ENCODE measurements at places on chromosomes 1 and 21.

- peak; percentile 49 for DNase-seq
Observed at GRCh38 chr1:2412773-2413494, 570 bp upstream of the PEX10 start.

GRCh38 chr1:196779093-196779492 is 4.5 kb downstream of the CFHR3 start:
- DNase-seq = no peak

- no peak for DNase-seq
Observed at GRCh38 chr1:26536521-26536920, 7.0 kb downstream of the RPS6KA1 start.

DNA sequence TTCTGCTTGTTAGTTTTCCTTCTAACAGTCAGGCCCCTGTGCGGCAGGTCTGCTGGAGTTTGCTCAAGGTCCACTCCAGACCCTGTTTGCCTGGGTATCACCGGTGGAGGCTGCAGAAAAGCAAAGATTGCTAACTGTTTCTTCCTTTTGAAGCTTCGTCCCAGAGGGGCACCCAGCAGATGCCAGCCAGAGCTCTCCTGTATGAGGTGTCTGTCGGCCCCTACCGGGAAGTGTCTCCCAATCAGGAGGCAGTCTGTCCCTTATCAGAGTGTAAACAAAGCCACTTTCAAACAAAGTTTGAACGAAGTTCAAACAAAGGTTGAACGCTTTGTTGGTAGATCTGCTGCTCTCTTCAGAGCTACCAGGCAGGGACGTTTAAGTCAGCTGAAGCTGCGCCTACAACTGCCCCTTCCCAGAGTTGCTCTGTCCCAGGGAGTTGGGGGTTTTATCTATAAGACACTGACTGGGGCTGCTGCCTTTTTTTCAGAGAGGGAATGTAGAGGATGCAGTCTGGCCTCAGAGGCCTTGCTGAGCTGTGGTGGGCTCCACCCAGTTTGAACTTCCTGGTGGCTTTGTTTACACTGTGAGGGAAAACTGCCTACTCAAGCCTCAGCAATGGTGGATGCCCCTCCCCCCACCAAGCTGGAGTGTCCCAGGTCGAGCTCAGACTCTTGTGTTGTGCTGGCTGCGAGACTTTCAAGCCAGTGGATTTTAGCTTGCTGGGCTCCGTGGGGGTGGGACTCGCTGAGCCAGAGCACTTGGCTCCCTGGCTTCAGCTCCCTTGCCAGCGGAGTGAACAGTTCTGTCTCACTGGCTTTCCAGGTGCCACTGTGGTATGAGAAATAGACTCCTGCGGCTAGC is 401.8 kb downstream of the SRGAP2C start:
- DNase-seq = no peak

- no peak for DNase-seq
Observed at GRCh38 chr1:12626888-12627287, 8.9 kb upstream of the DHRS3 start.

DNA sequence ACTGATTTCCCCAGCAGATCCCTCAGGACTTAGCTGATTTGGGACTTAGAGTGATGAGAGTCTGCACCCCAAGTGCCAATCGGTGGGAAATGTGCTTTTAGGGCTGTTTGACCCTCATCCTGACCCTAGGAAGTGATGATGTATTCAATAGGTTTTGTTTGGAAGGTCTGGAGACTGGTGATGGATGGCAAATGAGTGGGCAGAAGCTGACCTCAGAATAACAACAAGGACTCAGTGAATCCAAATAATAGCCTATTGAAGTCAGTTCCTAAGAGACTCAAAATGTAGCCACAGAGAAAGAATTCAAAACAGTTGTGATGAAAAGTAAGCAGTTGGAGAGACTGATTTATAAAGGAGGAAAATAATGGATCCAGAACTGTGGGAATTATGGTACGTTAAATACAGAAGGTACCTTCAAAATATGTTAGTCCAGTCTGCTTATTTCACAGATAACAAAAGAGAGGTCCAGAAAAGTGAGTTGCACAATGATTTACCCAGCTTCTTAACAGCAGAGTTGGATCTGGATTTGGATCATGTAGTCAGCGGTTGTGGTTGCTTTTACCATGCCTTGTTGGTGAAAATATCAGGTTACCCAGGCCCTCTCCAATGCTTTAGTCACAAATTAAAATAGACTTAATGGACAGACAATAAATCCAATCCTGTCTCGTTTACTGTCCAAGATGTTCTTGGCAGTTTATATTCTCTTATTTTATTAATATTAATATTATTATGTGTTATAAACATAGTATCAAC is 123.0 kb upstream of the PTBP2 start:
- no peak for DNase-seq

DNA sequence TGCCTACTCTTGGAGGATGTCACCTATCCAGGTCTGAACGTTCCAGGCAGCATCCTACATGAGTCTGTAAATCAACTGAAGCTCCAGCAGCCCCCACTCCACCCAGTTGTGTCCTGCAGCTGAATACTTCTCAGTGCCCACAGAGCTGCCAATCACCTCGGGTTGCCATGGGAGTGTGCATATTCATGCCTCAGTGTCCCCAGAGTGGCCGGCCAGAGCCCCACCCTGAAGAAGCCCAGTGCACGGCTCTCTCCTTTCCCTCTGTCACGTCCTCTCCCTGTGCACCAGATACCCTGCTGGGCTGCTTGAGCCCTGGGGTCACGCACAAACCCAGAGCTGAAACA is 16.1 kb upstream of the GSTM4 start:
- DNase-seq = no peak

GRCh38 chr1:3819771-3820200 is 23.5 kb upstream of the LRRC47 start:
- DNase-seq = no peak

DNA sequence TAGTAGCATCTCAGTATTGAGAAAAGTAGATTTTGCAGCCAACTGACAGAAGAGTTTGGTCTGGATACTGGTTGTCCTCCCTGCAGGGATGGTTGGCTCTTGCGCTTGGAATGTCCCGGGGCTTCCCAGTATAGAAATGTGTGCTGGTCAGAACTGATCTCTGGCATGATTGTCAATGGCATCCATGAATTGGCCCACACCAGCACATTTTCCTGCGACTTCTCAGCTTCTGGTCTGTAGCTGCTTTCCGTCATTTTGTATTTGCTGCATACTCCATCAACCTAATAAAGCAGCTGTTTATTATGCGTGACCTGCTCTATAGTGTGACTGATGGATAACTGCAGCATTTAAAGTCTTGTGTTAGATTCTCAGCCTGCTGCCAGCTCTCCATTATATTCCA is 203.7 kb downstream of the S1PR1 start:
- DNase-seq = no peak

DNA sequence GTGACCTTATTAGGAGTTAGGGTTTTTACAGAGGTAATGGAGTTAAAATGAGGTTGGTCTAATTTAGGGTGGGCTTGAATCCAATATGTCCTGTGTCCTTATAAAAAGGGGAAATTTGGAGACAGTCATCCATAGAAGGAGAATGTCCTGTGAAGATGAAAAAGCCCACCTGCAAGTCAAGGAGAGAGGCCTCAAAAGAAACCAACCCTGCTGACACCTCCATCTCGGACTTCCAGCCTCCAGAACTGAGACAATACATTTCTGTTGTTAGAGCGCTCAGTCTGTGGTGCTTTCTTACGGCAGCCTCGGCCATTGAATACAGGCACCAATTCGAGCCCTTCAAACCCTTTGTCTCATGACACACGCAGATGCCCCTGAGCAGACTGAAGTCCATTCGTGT is 43.8 kb downstream of the ACTA1 start:
- DNase-seq = no peak

DNA sequence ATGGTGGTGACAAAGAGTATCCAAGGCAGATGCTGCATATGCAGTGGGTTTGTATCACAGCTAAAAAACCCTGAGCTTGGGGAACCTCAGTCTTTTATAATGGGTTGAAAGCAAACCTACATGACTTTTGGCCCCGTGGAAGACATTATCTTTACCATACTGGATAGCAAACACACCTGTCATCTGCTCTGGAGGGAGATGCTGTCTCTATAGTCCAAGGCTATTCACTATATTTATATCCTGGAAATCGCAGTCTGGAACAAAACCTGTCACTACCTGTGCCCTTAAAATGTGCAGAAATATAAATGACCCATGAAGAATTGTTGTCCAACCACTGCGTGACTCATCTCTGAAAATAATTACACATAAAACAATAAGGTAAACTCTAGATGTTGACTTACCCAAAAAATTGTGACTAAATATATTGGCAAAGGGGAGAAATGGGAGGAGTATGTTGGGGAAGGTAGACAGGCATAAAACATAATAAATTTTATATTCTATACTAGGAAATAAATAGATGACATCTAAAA is 121.0 kb upstream of the CXADR start:
- no peak for DNase-seq

- no peak for DNase-seq
Observed at GRCh38 chr1:244053831-244054230, 2.7 kb downstream of the ZBTB18 start.

DNA sequence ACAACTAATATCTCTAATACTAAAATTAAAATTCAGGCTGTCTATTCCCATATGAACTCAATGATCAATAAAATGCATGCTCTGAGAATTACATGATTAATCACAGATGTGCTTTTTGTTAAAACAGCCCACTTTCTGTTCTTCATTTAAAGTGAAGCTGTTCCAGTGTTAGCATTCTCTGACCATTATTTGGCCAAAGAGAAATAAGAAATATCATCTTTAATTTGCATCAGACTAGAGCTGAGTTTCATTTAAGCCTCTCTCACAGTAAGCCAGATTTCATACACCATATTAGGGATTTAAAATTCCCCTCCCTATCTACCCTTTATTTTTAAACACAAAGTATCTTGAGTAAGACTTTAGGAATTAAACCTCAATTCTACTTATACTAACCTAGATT is 261.6 kb downstream of the TPR start:
- no peak for DNase-seq

DNA sequence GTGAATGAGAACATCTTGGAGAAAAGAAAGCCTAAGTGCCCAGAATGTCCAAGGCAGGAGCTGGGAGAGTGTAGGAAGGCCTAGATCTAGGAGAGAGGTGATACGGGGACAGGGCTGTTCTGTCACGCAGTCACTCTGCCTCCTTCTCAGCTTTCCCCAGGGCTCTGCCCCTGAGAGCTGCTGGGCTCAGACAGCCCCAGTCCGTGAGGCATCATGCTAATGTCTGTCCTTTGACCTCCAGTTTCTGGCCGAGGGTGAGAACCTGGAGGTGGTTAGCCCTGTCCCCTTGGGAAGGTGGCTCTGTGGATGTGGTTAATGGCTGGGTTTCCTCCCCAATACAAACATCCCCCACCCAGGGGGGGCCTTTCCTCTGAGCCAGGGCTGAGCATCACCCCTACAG is 63.2 kb downstream of the FAM163A start:
- DNase-seq = no peak

- no peak for DNase-seq
Observed at GRCh38 chr1:149963358-149963757, 26.7 kb upstream of the MTMR11 start.

- no peak for DNase-seq
Observed at GRCh38 chr21:45473496-45474322, 68.5 kb downstream of the SLC19A1 start.

DNA sequence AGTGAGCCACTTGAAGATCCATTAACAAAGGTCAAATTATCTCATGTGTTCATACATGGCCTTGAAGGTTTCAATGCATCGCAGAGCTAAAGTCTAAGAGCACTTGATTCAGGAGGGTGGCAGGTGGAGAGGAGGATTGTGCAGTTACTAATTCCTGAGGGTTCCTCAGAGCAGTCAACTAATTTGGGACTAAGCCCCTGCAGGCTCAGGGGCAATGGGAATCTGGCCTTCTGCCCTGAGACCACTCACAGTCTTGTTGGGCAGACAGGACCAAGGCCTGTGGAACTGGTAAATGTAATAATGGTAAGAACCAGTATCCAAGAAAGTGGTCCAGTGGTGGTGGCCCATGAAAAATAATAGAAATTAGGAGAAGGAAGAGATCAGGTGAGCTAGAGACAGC is 127.4 kb upstream of the HMGB4 start:
- no peak for DNase-seq

DNA sequence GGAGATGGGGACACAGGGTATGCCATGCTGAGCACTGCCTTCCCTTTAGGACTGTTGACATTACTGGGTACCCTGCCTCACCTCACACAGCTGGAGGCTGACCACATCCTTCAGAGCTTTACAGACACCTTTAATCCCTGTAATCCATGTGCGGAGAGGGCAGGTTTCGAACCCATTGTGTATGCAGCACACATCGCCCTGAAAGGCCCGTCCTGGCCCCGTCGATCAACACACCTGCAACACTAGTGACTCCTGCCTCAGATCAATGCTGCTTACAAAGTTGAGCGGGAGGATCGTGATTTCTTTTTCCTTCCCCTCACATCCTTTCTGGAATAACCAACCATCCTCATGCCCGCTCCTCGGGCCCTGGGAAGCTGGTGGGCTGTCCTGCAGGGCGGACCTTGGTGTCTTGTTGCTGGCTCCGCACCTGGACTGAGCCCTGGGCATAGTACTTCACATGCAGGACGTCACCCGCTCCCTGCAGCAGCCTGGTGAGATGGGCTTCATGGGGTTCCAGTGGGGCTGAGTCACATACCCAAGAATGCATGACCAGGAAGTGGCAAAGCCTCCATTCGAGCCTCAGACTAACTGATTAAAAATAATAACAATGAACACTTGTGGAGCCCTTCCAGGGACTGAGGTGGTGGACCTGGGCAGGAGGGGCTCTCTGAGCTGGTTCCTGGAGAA is 403.6 kb downstream of the PTPRU start:
- no peak for DNase-seq

DNA sequence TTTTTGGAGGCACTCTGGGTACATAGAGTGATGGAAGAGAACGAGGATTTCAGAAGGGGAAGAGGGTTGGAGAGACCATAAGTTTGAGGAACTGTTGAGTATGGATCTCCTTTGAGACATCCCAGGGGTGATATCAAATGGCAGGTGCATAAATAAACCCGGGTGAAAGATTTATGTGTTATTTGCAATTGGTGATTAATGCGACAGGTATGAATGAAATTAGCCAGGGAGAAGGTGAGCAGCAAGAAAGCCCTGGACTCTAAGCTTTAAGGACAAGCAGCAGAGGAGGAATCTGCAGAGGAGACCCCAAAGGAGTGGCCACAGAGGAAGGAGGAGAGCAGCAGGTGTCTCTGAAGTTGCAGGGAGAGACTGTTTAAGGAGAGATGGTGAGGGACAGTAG is 8.8 kb upstream of the REN start:
- no peak for DNase-seq

DNA sequence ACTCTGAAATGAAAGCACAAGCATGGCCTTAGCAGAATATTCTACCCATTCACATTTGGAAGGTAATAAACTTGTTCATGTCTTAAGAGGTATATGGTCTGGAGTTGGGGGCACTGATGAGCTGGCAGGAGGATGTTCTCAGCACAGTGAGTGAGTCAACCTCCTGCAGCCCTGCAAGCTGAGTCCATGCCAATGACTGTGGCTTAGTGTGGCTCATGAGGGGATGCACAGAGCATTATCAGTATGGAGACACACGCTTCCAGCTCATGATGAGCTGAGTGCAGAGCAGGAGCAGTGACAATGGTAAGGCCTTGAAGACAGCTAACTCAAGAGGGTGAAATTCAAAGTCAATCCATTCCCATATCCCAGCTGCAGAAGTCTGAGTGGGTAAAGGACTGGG is 102.3 kb downstream of the TNFSF18 start:
- no peak for DNase-seq

Data from NCI-H510A (cell line).